ENCODE measurements at places on chromosomes 12 and 14.
A peak's percentile ranks its signal among the peaks of the same experiment; 100 is the strongest.

GRCh38 chr14:56659378-56659777 is 79.8 kb downstream of the TMEM260 start:
- DNase-seq = no peak

- no peak for DNase-seq
Measured at GRCh38 chr12:62279058-62279457, 18.9 kb downstream of the USP15 start.

GRCh38 chr12:12804432-12804886 is 8.7 kb upstream of the DDX47 start:
- DNase-seq = no peak

GRCh38 chr12:108734200-108734906 is 3.0 kb upstream of the CORO1C start:
- DNase-seq = peak; percentile 91

- no peak for DNase-seq
Measured at GRCh38 chr14:31508135-31508534, 20.3 kb upstream of the GPR33 start.

DNA sequence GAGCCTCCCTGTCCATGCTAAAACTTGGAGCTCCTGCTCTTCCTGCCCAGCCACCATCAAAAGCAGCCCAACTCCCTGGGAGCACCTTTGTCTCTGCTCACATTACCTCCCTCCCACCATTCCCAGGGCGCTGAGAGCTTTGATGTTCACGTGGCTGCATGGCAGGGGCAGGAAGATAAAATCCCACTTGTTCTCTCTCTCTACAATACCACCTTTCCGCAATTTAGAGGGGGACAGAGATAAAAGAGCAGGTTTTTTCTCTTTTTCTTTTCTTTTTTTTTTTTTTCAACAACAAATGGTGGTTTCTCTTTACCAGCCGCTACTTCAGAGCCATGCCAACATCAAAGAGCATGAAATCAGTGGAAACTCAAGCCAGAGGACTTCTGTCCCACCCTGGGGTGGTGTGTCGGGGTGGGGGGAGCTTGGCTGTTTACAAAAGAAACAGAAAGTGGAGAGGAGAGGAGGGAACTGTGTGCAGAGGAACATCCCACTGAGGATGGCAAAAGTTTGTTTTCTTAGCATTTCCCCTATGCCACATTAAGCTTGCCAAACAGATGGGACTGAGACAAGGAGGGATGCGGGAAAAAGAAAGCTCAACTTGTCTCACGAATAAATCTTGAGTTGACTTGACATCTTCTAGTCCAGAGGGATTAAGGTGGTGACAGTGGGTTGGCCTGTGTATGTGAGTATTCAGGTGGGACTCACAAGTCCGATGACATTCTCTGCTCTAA is 103.7 kb upstream of the NUDT4 start:
- no peak for DNase-seq

- peak; percentile 88 for DNase-seq
Measured at GRCh38 chr12:98490501-98491453, 24.6 kb upstream of the TMPO start.

DNA sequence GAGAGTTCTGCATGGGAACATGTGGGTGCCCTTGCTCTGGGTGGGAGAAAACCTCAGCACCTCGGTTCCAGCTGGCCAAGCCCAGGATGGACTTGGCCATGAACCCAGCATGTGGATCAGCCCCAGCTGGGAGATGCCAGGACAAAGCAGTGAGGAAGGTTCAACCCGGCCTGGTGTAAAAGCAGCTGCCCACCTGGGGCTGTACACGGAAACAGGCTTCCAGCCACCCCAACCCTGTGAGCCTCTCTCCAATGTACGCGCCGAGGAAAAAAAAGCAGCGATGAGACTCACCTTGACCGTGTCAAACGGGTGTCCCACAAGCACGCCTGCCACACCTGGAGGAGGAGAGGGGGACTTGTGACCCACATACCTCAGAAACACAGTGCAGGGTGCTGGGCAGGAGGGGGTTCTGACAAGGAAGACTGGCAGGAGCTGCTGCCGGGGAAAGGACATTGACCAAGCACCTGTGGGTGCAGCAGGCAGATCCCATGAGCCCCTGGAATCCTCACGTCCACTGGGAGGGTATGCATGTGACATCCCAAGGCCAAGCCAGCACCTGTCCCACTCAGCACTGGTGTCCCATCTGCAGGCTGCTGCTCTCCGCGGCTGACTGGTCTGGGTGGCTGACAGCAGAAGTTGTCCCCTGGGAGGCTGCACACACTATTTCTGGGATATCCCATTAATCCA is 7.5 kb downstream of the SLC25A29 start:
- no peak for DNase-seq

GRCh38 chr12:132158677-132159554 is 14.7 kb downstream of the NOC4L start:
- DNase-seq = no peak

- no peak for DNase-seq
Measured at GRCh38 chr14:98941481-98941880, 330.5 kb downstream of the BCL11B start.

GRCh38 chr14:54901380-54902142 is 1.1 kb downstream of the GCH1 start:
- no peak for DNase-seq

- DNase-seq = no peak
Measured at GRCh38 chr14:70655110-70655826, 13.6 kb downstream of the TTC9 start.

- DNase-seq = no peak
Measured at GRCh38 chr14:50389668-50390441, 6.8 kb downstream of the CDKL1 start.

DNA sequence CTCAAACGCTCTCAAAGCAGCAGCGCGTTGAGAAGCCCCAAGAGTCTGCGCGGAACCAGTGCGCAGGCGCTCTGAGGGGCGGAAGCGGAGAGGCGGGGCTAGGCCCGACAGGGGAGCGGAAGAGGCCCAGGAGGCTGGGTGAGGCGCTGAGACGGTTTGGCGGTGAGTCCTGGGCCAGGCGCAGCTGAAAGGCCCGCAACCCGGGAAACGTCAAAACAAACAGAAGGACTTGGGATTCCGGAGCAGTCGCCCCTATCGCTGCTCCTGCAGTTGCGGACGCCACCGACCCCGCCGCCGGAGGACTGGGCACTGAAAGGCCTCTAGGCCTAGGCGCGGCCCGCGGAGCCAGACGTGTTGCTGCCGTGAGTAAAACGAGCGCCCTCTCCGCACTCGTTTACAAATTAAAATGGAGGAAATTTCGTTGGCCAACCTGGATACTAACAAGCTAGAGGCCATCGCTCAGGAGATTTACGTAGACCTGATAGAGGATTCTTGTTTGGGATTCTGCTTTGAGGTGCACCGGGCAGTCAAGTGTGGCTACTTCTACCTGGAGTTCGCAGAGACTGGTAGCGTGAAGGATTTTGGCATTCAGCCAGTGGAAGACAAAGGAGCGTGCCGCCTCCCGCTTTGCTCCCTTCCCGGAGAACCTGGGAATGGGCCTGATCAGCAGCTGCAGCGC is at the start of gene ATXN7L3B:
TSS of gene ATXN7L3B (plus strand) at position 129 of the 679 bp plus-strand sequence. CDS start at position 407, 278 bp downstream.
- DNase-seq = peak; percentile 80

Data from HS-5 (cell line).